NCI-H2081 treated with DMSO at 0.1 percent for 48 hours (cell line): ENCODE measurements at places on chromosomes 2 and 18.

DNA sequence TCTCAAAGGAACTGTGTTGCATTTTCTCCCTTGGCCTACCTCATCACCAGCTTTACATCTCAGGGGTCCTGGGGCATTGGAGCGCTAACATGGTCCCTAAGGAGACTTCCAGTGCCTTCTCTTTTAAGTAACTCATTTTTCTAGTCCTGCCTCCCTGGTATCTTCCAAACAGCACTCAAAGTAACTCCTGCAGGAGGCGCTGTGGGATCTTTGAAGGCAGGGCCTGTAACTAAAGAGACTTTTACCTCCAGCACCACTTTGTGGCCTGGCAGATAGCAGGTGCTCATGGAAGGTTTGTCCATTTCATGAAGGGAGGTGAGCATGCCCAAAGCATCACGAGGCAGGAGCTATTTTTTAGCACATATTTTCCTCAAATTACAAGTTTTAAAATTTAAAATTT lies 411.0 kb upstream of the GYPC start:
- DNase-seq = no peak

- DNase-seq = no peak
Observed at GRCh38 chr2:234630801-234631261, 133.9 kb upstream of the ARL4C start.

GRCh38 chr18:76483780-76484179 lies 11.3 kb downstream of the ZNF516 start:
- DNase-seq = no peak

DNA sequence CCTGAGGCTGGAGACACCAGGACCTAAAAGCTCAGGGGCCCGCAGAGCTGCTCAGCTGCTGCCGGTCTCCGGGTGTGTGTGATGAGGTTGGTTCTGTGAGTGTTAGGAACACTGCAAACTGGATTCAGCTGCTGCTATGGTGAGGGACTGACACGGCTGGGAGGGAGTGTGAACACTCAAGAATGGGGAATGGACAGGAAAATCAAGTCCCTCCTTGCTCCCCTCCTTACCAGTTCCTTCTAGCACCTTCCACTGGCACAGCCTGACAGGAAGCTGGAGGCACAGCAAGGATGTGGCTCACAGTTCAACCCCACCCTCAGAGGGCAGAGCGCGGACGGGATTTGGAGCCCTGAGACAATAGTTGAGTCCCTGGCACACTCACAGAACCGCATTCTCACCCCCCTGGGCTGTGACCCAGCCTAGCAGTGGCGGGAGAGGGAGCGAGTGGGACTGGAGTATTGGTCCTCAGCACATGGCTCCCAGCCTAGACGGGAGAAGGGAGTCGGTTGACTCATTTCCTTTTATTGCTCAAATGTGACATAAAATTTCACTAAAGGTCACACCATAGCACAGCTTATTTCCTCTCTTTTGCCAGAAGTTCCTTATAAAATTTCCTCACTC lies 42.5 kb downstream of the LRRC30 start:
- DNase-seq = no peak

GRCh38 chr2:33494155-33494779 lies 17.8 kb downstream of the RASGRP3 start:
- no peak for DNase-seq

GRCh38 chr2:56681659-56682396 lies 498.0 kb downstream of the CCDC85A start:
- DNase-seq = no peak

- no peak for DNase-seq
Observed at GRCh38 chr2:7012141-7012764, 95.0 kb downstream of the RNF144A start.

GRCh38 chr18:49970319-49970718 lies 157.0 kb upstream of the ACAA2 start:
- DNase-seq = no peak

- peak; percentile 92 for DNase-seq
Observed at GRCh38 chr2:197499594-197500502, at the start of the genes HSPD1 and HSPE1. Gene HSPD1 (minus strand): TSS chr2:197499840. CDS start chr2:197498848, 992 bp downstream. Gene HSPE1 (plus strand): TSS chr2:197500379. CDS start chr2:197500437, 58 bp downstream.

DNA sequence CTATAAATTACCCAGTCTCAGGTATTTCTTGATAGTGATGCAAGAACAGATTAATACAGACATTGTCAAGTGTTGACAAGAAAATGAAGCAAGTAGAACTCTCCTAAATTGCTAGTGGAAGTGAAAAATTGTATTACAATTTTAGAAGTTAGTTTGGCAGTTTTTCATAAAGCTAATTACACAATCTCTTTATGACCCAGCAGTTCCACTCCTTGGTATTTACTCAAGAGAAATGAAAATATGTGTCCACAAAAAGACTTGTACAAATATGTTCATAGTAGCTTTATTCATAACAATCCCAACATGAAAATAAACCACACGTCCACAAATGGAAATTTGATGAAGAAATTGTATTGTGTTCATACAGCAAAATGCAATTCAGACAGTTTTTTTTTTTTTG lies 49.4 kb downstream of the PDE1A start:
- DNase-seq = no peak

DNA sequence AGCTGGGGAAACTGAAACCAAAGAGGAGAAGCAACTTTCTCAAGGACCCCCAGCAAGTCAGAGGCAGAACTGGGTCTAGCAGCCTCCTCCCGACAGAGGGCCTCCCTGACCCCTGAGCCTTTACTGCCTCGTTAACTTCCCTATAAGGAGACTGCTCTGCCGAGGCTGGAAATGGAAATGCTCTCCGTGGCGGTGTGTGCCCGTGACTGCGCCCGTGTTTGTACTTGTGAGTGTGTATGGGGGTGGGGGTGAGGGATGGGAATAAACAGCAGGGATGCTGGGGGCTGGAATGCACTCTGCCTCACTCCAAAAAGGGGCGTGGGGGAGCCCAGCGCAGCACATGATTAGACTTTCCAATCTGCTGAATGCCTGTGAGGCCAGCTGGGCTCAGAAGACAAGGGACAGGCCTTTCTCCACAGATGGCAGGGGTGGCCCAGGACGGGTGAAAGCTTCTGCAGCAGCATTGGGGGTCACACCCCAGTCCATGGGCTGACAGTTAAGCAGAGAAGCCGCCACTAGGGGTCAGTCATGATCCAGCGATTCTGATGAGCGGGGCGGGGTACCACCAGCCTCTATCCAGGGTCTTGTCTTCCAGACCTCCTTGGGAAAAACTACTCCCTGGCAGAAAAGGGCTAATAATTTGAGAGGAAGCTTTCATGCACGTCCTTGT lies 26.8 kb downstream of the MPHOSPH10 start:
- no peak for DNase-seq

DNA sequence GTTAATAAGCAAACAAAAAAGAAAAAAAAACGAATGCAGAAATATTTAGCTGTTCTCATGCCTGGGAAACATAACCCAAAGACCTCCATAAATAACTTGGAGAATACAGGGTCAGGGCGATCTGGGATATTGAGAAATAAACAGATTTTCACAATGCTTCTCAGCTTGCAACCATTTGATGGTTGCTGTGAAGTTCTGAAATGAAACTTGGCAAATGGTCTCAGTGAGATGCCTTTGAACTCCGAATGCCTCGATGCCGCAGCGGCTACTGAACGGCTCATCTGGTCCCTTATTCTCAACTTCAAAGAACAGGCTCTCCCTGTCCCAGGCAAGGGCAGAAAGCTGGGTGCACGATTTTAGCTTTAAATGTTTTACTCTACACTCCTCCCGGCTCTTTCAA lies 78.1 kb downstream of the ZNF516 start:
- no peak for DNase-seq

GRCh38 chr2:41994233-41994637 lies 53.6 kb upstream of the PKDCC start:
- no peak for DNase-seq

- no peak for DNase-seq
Observed at GRCh38 chr2:126777620-126777978, 121.1 kb upstream of the TEX51 start.

DNA sequence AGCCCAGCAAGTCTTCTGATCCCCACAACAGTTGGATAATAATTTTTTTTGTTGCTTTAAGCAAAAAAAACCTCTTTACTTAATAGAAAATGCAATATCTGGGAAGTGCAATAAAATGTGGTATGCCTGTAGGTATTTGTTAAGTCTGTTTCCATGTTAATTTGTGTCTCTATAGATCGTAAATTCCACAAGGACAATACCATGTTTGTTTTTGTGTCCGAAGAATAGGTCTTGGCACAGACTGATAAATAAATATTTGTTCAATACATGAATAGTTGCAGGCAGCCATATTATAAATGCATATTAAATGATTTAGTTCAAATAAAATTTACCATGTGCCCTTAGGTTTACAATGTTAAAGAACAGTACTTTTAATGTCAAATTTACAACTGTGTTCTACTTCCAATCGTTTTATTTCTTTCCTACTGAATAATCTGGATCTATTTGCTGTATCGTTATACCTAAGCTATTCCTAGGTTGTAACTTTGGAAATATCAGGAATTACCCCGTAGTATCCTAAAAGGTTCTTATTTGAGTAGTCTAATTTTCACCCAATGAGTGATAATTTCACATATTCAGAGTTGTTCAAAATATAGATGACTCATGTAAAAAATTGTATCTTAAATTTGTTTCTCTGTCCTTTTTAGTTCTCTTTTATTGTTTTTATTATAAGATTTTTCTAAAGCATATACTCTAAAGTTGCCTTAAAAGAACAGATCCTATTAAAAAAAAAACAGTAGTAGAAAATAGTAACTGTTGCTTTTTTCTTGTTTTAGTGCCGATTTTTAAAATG lies 151.8 kb downstream of the EHBP1 start:
- no peak for DNase-seq

GRCh38 chr2:226273440-226273839 lies 526.2 kb downstream of the IRS1 start:
- DNase-seq = no peak

DNA sequence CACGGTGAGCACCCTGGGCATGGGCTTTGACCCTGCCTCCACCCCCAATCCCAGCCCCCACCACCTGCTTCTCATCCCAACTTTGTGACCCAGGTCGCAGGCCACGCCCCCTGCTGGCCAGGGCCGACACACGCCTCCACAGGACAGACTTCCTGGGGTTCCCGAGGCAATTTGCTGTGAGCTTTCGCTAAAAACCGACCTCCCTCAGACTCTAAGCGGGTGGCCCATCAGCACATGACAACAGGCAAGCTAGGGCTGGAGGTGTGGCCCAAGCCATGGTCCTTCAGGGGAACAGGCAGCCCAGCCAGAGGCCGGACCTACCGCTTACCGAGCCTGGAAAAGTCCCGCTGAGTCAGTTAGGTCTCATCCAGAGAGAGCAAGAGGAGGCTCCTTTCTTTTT lies 31.9 kb downstream of the C1QL2 start:
- no peak for DNase-seq

DNA sequence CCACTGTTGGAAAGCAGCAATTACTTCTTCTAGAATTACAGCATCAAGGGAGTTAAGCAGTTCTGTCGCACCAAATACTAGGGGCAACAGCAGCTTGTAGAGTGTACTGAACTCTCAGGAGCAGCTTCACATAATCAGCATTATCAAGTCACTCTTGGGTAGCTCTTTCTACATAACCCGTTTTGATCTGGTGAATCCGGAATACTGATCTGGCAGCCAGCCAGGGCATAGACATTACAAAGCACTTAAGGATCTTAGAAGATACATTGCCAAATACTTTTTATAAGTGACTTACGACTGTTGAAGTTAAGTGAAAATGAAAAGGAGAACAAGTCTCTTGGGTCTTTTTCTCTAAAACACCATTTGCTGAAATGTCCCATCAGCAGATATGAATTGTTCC lies 73.2 kb upstream of the NETO1 start:
- no peak for DNase-seq

- no peak for DNase-seq
Observed at GRCh38 chr2:18551623-18552022, 8.8 kb downstream of the RDH14 start.

- no peak for DNase-seq
Observed at GRCh38 chr18:80147037-80147417, 38.0 kb downstream of the ADNP2 start.

GRCh38 chr18:42183746-42184145 lies 228.7 kb downstream of the PIK3C3 start:
- no peak for DNase-seq

DNA sequence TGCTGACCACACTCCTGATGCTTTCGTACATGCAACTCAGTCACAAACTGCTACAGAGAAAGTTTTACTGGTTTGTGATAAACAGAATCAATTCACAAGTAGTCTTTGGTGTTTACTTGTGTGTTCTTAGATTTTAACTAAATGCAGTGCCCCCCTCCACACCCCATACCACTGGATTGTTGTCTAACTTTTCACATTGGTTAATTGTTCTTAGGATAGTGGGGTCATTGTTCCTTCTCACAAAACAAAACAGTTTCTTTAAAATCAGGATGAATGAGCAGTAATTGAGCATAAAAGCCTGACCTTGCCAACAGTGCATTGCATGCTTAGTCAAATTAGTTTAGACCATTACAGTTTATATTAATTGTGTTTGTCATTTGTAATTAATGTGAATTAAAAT lies 14.1 kb upstream of the PNPT1 start:
- DNase-seq = no peak

DNA sequence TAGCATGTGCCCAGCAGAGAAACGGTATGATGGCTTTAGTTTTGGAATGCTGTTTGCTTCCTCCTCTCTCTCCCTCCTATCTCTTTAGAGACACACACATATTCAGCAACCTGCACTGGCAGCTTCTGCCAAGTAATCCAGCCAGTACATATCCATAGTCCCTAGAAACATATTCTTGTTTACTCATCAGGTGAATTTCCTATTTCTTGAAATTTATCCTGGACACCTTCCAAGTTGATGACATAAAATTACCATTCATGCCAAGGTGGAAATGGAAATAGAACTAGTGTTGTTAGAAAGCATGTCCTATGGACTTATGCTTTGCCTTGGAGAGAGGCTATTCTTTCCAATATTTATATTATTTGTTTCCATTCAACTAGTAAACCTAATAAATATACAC lies 50.9 kb upstream of the RGPD4 start:
- no peak for DNase-seq

DNA sequence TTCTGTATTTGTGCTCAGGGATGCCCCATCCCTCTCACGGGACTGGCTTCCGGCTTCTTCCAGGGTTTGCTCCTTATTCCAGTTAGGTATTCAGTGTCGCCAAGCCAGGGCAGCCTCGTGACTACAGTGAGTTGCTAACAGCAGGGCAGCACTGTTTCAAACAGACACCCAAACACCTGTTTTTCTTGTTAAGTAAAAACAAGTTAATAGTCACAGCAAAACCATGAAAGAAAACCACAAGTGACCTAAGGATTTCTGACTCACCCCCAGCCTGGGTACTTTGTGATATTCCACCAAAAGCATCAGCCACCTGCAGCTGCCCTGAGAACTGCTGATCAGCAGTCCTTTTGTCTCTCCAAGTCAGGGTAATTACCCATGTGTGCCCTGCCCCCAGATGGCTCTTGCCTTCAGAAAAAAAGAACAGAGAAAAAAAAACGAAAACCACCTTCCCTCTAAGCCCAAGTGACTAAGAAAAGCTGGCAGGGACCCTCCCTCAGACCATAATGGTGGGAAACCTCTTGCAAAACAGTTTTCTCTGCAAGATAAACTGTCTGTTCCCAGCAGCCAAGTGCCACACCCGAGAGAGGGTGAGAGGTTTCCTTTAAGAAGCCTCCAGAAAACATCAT lies 178.2 kb downstream of the ANAPC1 start:
- DNase-seq = no peak
